ENCODE measurements at places on chromosomes 5 and 9. TPM values are rescaled to one million over a fixed set of nuclear protein-coding genes. Genes with fewer than 3 reads are reported as not detected.

Gene IL13
- not detected for total RNA-seq

Gene FOXD4L5
- total RNA-seq = not detected

Gene CSF1R
- total RNA-seq = not detected

Gene TRPM6
- under 0.01 TPM for total RNA-seq

Gene CPLANE1
- total RNA-seq = 11.7 TPM

Data from epithelial cell of umbilical artery (primary cell).